Stomach (tissue), 19 donors: ENCODE measurements at places on chromosomes 1 and 21.

DNA sequence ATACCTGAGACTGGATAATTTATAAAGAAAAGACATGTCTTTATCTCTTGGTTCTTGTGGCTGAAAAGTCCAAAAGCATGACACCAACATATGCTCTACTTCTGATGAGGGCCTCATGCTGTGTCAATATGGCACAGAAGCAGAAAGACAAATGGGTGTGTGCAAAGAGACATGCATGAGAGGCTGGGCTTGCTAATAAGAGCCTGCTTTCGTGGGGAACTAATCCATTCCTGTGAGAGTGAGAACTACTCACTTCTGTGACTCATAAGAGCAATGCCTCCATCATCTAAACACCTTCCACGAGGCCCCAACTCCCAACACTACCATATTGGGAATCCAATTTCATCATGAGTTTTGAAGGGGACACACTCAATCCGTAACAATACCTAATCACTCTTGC, 340.0 kb upstream of the DUSP10 start:
- no peaks in the 10 kb centered on the region for H3K36me3 ChIP-seq
- H3K4me1 ChIP-seq: no peaks in the 10 kb centered on the region
- no peak overlapping the region for H3K4me3 ChIP-seq

DNA sequence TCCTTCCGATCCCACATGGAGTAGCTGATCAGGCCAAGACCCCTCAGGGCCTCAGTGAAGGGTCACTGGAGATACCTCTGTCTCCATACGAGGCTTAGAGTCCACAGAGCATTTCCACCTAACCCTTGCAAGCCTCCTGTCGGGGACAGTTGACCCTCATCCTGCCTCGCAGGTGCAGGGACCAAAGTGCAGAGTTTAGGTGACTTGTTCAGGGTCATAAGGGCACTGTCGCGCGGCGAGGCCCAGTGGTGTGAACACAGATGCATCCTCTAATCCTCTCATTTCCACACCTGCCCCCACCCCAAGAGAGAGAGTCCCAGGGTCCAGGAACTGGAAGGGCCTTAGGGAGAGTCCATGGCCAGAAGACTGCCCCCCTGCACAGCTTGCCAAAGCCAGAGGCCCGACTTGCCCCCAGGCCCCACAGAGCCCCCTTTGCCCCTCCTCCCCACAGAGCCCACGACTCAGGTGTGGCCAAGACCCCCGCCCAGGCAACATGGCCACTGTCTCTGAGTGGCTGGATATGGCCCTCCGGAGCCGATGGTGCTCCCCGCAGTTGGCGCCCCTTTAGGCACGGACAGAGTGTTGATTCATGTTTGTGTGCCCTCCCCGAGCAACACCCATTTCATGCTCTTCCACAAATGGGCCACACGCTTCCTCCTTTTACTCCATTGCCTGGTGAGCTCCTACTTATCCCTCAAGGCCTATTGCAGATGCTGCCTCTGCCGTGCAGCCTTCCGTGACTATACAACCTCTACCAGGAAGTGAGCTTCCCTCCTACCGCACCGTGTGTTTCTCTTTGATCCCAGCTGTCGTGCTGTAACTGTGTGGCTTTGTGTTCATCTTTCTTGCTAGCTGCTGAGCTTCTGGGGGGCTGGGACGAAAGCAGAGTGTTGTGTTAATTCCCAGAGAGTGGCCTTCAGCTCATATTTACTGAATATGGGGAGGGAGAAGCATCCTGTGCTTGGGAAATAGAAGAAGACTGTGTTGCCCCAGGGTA, 1.7 kb downstream of the TRPM2 start:
- no peak for DNase-seq
- H3K27me3 ChIP-seq: peaks cover 22% of the 10 kb centered on the region
- H3K4me1 ChIP-seq: no peaks in the 10 kb centered on the region
- H3K27ac ChIP-seq: no peak overlapping the region
- H3K4me3 ChIP-seq: peak overlapping the region; percentile 21
- peaks cover 6% of the 10 kb centered on the region for H3K36me3 ChIP-seq

- DNase-seq: no peak
- no peaks in the 10 kb centered on the region for H3K4me1 ChIP-seq
- no peak overlapping the region for H3K4me3 ChIP-seq
- no peaks in the 10 kb centered on the region for H3K27me3 ChIP-seq
- H3K27ac ChIP-seq: no peak overlapping the region
- peaks cover 57% of the 10 kb centered on the region for H3K36me3 ChIP-seq
Observed at GRCh38 chr1:33276573-33277298, 20.4 kb downstream of the ZNF362 start.

DNA sequence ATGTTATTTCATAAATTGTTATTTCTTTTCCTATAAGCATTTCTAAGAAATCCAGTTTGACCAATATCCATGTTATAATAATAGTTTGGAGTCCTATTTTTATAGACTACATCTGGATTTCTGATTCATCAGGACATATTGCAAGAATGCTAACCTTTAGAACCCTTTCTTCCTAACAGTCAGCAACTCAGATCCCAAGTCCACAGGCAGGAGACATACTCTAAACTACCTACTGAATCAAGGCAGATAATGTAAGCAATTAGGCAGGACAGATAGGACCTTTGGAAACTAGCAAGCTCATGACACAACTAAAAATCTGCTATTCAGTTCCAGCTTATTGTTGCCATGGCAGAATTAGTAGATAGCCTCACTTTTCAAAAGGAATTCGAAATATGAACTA, 104.1 kb downstream of the DENND1B start:
- H3K4me3 ChIP-seq: no peak overlapping the region
- no peaks in the 10 kb centered on the region for H3K27me3 ChIP-seq
- H3K27ac ChIP-seq: no peak overlapping the region
- no peak for DNase-seq

DNA sequence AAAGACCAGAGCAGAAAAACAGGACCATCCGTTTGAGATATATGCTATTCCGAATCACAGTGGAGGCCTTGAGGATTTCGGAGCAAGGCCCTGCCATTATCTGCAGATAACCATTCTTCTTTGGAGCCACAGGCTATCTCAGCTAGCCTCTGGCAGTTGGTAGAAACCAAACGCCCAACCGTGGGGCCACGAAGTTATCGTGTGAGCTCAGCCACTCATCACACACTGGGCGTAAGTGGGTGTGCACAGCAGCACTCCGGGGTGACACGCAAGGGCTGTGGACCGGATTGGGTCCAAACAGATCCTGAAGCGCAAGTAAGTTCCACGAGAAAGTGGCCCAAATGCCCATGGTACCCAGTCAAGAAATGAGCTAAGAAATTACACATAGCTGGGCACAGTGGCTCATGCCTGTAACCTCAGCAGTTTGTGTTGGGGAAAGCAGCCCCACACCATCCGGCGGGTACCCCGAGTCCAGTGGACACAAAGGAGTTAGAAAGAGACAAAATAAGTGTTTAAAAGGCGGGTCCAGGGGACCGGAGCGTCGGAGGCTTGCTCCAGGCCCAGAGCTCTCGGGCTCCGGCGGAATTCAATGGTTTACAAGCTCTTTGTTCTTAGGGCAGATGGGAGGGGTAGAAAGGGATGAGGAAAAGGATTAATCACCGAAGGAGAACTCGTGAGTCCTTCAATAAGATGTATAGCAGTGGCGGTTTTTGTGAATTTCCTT, 130.6 kb downstream of the LIPI start:
- no peaks in the 10 kb centered on the region for H3K27me3 ChIP-seq
- no peak overlapping the region for H3K4me3 ChIP-seq
- peaks cover 16% of the 10 kb centered on the region for H3K36me3 ChIP-seq
- no peak for DNase-seq
- H3K4me1 ChIP-seq: no peaks in the 10 kb centered on the region
